ENCODE measurements at places on chromosomes 12 and 14. TPM values are rescaled to one million over a fixed set of nuclear protein-coding genes. Genes with fewer than 3 reads are reported as not detected.

Gene COL2A1
- total RNA-seq: not detected

Gene CDH24
- total RNA-seq: 1.6 TPM

Gene C12orf60
- 0.94 TPM for total RNA-seq

Gene SCNN1A
- total RNA-seq: 3.5 TPM

Gene DLGAP5
- total RNA-seq: 0.80 TPM

Gene RFX4
- not detected for total RNA-seq

Gene RNASE3
- total RNA-seq: not detected

Gene BATF
- total RNA-seq: 2.3 TPM

Gene ACADS
- total RNA-seq: 52.0 TPM

Gene E2F7
- 0.47 TPM for total RNA-seq

Gene ASCL1
- not detected for total RNA-seq

DNA sequence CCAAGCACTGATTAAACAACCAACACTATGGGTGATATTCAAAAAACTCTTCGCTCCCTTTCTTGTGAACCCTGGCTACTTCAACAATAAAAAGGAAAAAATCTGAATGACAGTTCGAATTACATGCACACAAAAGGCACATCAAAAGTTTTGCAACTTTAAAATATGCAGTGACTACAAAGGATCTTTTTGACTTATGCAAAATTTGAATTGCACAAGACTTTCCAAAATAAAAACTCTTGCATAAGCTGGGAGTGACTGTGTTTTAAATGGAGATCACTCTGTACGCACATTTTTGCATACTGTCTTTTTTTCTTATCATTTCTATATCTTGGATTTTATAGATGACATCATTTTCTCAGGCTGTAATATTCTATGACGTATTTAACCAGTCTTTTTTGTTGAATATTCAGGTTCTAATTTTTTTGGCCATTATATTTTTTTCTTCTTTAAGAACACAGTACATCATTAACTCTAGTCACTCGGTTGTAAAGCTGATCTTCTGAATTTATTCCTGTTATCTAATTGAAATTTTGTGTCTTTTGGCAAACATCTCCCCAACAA, 667.6 kb upstream of the TBX3 start:
- no peak for DNase-seq

DNA sequence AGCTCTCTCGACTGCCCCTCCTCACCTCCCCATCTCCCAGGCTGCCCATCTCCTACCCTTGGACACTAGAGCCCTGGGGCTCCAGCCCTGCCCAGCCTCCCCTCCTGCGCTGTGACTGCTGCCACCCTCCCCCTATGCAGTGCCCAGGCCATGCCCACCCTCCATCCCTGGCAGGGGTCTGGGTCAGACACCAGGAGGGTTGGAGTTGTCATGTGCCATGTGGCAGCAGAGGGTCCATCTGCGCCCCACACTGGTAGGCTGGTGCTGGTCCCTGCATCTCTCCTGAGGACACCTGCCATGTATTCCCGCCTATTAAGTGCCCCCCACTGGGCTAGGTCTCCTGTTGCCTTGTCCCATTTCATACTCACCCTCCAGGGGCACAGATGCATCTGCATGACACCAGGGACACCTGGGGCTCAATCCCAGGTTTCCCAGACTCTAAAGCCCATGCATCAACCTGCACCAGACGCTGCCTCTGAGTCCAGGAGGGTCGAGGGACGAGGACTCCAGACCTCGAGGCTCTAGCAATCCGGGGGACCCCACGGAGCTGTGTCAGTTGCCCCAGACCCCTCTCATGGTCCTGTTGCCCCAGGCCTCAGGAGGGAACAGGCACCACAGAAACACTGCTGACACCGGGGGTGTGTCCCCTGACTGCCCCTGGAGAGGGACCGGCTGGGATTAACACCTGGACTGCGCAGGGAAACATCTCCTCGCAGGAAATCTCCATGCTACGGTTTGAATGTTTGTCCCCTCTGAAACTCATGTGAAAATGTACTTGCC, 23.4 kb upstream of the SFSWAP start:
- DNase-seq: no peak

- no peak for DNase-seq
These were observed 5.7 kb upstream of the SLC35F4 start for GRCh38 chr14:57871459-57872080.

DNA sequence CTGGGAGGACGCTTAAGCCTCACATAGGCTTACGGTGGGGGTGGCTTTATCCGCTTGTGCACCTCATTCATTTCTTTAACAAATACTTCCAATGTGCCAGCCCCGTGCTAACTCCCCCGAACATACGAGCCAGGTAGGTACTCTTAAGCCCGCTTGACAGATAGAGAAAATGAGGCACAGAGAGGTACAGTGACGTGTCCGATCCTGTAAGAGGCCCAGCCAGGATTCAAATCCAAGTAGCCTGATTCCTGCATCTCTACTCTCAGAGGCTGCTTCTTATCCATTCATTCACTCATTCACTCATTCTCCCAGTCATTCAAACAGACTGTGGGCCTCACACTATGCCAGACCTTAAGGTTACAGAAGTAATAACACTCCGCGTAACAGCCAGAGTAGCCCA, 477 bp downstream of the OAS3 start:
- DNase-seq: no peak

DNA sequence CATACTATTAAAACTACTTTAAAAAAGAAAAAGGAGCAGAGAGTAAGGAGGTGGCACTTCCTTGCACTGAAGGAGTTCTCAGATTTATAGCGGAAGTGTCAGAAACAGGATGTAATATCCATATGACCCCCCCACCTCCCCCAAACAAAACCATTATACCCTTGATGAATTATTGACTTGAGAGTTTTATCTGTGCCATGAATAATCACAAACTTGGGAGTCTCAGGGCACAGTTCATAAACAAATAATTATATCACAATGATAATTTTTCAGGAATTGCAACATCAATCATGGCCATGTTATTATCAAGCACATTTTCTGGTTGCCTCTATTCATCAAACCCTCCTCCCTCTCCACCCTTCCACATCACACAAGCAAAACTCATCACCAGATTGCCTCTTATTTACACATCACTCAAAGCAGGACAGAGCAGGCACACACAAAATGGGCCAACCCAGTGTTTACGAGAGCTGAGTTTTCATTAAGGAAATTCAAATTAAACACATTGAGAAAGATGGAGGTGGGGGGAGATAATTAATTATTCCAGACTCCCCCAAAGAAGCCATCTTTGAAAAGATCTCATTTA, 141.4 kb downstream of the EGLN3 start:
- no peak for DNase-seq

GRCh38 chr12:78149459-78149858, 318.8 kb downstream of the NAV3 start:
- no peak for DNase-seq

DNA sequence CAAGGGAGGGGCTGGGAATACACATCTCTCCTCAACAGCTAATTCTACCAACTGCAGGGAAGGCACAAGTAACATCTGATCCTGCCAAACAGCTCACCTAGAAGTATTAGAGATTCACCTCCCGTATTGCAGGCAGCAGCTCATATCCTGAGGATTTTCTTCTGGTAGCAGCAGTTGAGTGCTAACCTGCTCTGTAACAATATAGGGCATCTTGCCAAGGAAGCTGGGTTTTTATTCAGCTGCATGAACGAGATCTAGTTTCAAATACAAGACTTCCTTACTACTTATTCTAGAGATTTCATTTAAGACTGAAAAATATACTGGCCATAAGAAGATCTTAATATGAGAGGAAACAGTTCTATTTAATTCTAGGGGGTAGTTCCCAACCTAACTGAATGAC, 261.4 kb upstream of the USP15 start:
- no peak for DNase-seq

DNA sequence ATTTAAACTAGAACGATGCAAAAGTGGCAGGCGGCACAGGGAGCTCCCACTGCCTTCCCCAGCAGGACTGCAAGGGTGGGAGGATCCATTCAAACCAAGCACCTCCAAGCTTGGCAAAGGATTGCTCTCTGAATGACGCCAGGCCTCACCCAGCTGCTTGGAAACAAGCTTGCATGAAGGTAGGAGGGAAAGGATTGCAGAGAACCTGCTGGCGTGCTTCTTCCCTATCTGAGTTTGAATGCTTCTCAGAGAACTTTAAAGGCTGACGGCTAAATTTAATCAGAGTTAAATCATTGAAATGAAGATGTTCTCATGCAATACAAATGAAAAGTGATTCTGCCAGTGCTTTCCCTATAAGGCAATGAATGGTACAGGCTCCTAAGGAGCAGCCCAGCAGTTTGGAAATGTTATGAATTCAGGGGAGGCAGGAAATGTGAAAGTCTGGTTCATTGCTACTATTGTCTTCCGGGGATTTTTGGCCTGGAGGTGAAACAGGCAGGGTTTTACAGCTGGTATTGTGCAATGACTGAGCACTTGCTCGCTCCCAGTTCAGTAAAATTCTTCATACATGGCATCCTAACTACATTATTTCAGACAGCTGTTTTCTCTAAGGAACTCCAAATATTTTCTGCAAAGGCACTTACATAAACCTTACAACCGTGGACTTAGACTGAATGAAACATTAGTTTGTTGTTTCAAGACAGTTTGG, 31.9 kb upstream of the DUSP6 start:
- peak; percentile 46 for DNase-seq

- DNase-seq: no peak
These were observed 400 bp downstream of the ADCY6 start for GRCh38 chr12:48788524-48788853.

GRCh38 chr12:14601692-14602478, 34.2 kb upstream of the PLBD1 start:
- no peak for DNase-seq

DNA sequence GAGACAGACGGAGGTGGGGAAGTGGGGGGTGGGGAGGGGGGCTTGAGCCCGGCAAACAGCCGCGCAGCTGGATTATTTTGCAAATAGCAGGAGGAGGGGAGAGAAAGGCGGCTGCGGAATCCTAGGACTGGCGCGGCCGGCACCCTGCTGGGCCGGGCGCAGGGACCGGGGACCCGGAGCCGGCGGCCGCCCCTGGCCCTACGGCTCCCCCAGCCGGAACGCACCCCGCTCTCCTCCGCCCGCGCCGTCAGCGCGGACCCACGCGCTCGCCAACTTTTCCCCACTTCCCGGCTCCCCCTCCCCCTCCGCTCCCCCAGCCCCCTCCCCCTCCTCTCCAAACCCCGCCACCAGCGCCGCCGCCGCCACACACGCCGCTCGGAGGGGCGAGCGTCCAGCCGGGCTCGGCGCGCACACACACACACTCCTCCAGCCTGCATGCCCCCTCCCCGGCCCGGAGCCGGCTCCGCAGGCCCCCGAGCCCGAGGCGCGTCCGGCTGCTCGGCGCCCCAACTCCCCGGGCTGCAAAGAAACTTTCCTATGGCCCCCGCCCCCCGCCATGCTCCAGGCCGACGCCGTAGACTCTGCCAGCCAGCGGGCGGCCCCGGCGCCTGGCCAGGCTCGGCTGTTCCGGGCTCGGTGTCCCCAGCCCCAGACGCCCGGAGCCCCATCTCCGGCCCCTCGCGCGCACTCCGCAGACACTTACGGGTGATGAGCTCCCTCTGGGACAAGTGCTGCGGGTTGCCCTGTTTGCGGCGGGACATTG, 1.4 kb downstream of the BCL11B start:
- no peak for DNase-seq

- DNase-seq: no peak
These were observed 14.5 kb downstream of the CAPRIN2 start for GRCh38 chr12:30740274-30740673.

- peak; percentile 95 for DNase-seq
These were observed at the start of gene PPP1CC for GRCh38 chr12:110742718-110743570. TSS of gene PPP1CC (minus strand) at chr12:110742891. CDS start at chr12:110742707, 184 bp downstream.

- DNase-seq: no peak
These were observed 402.9 kb upstream of the PDE3A start for GRCh38 chr12:19965196-19966038.

DNA sequence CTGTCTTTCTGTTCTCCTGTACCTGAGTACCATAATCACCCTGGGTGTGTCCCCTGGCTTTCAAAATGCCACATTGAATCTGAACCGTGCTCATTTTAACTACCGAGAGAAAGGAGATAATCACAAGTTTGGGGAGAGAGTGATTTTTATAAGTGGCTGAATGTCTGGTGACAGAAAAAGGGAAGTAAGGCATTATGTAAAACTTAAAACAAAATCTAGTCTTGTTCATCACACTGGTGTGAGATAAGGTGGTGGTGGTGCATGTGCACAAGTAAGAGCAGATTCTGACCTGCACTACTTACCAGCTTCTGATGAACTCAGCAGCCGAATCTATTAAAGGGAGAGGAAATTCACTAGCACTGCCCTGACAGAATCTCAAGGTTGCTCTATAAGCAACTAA, 56.3 kb downstream of the SPPL3 start:
- no peak for DNase-seq

DNA sequence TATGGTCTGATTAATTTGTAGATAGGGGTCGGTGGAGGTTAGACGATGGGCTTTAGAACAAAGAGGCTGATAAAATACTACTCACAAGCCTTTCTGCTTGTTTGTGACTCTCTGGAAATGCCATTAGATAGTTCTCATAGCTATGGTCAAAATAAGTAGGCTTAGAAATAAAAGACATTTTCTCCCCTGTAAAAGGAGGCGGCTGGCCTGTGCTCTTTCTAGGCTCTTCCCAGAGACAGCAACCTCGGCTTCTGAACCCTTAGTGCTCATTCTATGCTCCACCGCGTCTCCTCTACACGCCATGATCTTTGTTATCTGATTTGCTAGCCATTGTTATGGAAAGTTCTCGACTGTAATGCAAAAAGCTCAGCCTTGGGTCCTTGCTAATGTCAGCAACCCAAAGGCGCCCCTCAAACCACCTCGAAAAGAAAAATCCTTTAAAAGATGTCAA, 64.5 kb downstream of the CRADD start:
- DNase-seq: no peak

- peak; percentile 67 for DNase-seq
These were observed 2.4 kb downstream of the DHH start for GRCh38 chr12:49092086-49092815.

- no peak for DNase-seq
These were observed 211.4 kb upstream of the OR4E1 start for GRCh38 chr14:21884995-21885394.

GRCh38 chr14:101234999-101235334, 326.3 kb upstream of the DIO3 start:
- DNase-seq: no peak

- no peak for DNase-seq
These were observed 19.8 kb downstream of the HVCN1 start for GRCh38 chr12:110669193-110669502.

DNA sequence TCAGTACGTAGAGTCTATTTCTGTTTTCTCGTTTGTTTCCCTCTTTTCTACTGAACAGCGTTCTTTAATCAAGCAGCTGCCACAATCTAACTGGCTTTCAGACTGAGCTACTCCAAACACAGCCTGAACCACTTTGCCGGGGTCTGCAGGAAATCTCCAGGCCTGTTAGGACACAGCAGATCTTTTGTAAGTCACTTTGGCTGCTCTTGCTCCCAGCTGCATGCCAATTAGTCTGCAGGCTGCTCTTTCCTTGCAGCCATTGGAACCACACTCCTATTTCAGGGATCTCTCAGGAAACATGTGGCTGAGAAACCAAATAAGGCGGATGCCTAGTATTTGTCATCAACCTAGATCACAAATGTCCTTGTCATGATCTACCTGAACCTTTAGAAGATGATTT, 73.6 kb downstream of the TMTC1 start:
- peak; percentile 42 for DNase-seq
